Hematopoietic multipotent progenitor cell (in vitro differentiated cells): ENCODE measurements at places on chromosomes 5 and 9.

- no peak for DNase-seq
Observed at GRCh38 chr9:130698514-130698913, 4.9 kb downstream of the EXOSC2 start.

GRCh38 chr5:52801329-52801728, 13.6 kb downstream of the ITGA1 start:
- DNase-seq, result no peak

- no peak for DNase-seq
Observed at GRCh38 chr5:34684281-34684979, 28.3 kb downstream of the RAI14 start.

DNA sequence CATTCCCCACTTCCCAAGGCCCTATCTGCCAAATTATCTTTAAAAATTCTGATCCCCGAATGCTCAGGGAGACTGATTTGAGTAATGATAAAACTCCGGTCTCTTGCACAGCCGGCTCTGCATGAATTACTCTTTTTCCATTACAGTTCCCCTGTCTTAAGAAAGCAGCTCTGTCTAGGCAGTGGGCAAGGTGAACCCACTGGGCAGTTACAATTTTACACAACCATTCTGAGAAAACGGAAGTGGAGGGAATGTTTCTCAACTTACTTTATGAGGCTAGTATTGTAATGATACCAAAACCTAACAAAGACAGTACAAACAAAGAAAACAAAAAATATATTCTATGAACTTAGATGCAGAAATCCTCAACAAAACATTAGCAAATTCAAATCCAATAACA, 100.0 kb downstream of the MCTP1 start:
- DNase-seq, result no peak

DNA sequence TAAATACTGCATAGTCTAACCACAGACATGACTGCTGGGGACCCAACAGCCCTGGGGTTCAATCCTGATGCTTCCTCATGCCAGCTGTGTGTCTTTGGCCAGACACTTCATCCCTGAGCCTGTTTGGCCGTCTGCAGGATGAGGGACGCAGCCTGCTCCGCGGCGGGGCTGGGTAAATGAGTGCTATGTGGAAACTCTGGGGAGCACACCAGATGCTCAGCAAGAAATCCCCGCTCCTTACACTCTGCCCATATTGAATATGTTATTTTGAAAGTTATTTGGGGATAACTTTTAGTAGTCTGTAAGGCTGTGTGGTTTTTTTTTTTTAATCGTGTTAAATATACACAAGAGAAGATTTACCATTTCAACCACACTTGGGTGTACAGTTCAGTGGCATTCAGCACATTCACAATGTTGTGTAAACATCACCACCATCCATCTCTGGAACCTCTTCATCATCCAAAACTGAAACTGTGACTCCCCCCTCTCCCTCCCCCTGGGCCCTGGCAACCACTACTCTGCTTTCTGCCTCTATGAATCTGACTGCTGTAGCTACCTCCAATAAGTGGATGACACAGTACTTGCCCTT, 42.7 kb downstream of the SH3PXD2B start:
- DNase-seq, result no peak

- no peak for DNase-seq
Observed at GRCh38 chr5:177607115-177607451, 7.2 kb downstream of the B4GALT7 start.

DNA sequence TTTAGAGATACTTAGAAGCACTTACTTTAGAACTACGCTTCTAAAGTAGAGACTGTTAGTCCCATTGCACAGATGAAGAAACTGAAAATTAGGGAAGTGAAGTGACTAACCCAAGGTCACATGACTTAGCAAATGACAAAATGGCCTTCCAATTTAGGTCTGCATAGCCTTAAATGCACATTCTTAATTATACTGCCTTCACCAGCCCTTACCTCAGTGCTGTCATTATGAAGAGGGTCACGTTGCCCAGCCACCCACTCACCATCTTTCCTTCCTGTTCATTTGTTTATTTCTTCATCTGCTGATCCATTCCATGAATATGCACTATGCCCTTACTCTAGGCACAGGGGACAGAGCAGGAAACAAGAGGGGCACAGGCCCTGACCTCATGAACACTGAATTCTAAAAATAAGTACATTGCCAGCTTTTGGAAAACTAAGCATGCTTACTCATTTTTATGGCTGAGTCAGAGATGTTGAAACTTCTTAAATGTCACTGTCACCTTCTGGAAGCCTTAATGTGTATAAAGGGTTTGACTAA, 8.6 kb downstream of the HAVCR2 start:
- DNase-seq, result no peak

DNA sequence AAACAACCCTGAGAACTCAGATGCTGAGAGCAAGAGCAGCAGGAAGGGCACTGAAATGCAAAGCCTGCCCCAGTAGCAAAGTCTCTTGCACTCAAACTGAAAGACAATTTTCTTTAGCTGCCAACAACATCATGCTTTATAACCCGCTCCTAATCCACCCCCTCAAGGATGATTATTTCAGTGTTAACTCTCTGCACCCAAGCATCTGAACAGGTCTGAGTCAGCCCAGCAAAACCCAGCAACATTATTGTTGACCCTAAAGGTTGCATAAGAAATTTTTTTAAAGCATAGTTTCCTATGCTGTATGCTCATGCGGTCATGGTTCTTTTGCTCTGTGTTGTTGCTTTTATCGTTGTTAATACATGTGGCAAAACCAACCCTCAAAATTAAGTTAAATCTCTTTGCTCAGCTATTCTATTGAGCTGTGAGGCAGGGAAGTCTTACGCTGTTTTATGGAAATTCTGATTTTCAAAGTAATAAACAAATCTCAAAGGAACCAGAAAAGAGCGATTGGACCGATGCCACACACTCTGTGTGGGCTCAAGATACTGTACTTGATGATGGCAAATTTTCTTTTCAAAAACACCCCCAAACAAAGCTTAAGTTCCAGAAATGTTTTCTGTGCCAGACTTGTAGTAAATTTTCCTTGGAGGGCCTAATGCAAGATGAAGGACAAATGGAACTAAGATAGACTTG, 440.6 kb upstream of the MPDZ start:
- DNase-seq, result no peak

DNA sequence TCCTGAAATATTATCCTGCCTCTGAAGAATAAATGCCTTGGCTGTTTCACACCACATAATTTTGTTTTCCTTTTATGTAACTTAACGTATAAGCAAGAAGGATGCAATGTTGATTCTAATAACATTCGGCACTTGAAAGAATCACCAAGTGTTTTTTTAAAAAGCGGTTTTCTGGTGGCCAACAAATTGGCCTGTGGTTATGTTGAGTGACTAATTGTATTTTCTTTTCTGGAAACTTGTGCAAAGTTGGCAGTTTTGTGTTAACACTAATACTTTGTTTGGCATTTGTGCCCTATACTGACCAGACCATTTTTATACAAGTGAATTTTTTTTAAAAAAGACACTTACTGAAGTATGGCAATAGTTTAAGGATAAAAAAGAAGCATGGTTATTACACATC, 452.7 kb downstream of the BNC2 start:
- no peak for DNase-seq

DNA sequence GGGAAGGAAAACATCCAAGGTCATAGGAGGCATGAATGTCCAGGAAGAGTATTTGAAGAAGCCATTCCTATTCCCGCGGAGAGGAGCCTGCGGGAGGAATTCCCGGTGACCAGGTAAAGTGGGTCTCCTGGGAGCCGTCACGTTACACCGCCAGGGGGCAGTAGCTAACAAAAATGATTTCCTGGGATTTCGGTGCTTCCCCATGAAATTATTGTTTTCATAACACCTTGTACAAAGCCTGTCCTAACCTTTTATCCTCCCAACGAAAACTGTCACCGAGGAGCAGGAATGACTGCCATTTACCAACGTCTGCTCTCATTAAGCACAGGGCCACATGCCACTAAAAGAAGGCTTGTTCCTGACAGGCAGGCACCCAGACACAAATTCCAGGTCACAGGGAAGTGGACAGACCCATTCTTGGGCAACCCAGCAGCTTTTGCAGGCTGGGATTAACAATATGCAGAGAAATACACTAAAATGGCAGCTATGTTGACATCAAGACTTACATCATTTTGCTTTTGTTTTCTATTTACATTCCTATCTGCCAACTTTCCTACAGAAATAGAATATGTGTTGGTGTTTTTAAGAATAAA, 41.2 kb upstream of the CTSL start:
- no peak for DNase-seq
